HS-27A (cell line): ENCODE measurements at places on chromosomes 11 and 22.

DNA sequence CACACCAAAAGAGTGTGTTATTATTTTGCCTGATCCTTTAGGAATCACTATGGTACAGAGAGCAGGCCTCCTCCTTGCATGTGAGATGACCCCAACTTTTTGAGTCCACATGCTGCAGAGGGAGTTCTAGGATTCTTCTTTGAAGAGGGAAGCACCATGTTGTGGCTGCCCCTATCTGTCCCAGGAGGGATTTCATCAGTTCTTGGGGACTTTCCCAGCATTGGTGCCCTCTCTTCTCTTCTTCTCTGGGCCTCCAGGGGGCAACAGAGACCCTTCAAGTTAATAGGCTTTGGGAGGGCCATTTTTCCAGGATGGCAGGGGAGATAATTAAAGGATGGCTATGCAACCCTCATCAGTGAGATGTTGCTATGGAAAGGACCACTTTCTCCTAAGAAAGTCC lies 3.6 kb downstream of the MMP1 start:
- no peak for DNase-seq

GRCh38 chr11:9858218-9858617 lies 194.3 kb downstream of the SWAP70 start:
- no peak for DNase-seq

- no peak for DNase-seq
Observed at GRCh38 chr11:2577991-2578928, 121.5 kb downstream of the KCNQ1OT1 start.

DNA sequence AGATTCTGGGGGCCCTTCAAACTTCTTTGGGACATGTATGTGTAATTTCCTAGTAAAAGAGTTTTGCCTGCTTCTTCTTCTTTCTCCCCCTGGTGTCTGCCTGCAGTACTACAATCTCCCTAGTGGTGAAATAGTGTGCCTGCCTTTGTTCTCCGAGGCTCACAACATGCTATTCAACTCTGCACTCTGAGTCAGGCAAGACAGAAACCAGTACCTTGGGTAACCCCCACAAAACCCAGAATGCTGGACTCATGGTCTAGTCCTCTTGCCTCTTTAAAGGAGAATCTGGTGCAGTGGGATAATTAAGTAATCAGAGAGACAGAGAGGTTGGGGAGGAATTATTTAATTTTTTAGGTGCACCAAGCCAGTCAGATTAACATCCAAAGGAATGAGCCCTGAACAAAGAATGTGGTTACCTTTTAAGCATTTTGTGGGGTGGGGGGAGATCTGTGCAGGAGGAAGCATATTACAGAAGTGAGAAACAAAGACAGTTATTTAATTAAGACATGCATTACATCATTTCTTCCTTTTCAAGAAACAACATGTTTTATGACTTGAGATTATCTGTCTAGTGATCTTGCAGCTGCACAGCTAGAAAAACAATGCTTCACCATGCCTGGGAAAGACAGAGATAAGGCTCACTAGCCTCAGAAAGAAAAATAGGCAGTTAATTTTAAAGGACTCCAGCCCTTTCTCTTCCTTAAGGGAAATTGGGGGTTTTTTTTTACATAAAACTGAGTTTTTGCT lies 11.0 kb upstream of the MS4A6A start:
- peak; percentile 2 for DNase-seq

DNA sequence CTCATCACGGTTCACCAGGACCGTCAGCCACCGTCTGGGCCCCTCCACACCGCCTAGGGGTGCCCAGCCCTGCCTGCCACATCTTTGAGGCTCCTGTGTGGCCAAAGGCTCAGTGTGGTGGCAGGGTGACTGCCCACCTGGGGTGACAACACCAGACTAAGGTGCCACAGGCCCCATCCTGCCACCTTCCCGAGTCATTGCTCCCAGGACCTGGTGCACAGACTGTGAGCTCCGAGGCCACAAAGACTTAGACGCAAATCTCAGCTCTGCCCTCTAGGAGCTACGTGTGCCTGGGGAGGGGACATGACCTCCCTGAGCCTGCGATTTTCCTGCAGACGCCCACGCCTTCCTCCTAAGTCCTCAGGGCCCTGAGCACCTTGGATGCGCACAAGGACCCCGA lies 36.5 kb downstream of the KIAA0930 start:
- no peak for DNase-seq

DNA sequence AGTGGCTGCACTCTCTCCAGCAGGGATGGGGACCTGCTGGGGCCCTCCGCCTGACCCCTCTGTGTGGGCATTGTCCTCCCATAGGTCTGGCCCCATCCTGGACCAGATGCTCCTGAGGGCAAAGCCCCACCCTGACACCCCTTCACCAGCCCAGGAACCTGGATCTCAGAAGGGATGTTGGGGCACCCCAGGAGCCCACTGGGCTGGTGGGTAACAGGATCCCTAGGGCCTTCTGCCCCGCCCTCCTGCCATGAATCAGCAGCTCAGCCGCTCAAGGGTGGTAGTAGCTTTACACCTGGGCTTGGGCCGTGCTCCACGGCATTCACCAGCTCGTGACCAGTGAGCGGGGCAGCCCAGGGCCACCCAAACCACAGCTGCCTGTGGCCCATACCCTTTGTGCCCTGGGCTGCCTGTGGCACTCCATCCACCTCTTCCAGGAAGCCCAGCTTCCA lies 1.0 kb upstream of the MAPK12 start:
- no peak for DNase-seq

DNA sequence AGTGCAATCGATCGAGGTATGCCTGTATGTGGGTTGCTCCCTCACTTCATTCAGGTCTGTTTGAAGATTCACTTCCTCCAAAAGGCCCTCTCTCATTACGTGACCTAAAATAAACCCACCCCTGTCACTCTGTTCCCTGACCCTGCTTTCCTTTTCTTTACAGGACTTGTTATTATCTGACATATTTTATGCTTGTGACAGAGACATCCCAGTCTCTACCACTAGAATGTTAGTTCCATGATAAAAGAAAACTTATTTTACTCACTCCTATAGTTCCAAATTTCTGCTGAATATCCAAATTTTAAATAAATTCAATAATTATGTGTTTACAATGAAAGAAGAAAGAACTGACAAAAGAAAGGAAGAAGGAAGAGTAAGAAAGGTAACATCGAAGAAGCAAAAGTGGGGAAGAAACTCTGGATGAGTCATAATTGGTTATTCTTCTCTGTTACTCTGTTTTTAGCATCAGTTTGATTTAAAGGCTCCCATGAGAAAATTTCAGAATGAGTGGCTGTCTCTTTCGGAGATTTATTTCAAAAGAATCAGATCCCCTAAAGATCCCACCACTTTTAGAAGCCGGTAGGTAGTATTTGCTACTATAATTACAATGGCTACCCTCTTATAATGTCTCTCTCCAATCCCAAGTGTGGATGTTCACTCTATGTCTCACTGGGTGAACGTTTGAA lies 33.5 kb downstream of the ENTHD1 start:
- no peak for DNase-seq

DNA sequence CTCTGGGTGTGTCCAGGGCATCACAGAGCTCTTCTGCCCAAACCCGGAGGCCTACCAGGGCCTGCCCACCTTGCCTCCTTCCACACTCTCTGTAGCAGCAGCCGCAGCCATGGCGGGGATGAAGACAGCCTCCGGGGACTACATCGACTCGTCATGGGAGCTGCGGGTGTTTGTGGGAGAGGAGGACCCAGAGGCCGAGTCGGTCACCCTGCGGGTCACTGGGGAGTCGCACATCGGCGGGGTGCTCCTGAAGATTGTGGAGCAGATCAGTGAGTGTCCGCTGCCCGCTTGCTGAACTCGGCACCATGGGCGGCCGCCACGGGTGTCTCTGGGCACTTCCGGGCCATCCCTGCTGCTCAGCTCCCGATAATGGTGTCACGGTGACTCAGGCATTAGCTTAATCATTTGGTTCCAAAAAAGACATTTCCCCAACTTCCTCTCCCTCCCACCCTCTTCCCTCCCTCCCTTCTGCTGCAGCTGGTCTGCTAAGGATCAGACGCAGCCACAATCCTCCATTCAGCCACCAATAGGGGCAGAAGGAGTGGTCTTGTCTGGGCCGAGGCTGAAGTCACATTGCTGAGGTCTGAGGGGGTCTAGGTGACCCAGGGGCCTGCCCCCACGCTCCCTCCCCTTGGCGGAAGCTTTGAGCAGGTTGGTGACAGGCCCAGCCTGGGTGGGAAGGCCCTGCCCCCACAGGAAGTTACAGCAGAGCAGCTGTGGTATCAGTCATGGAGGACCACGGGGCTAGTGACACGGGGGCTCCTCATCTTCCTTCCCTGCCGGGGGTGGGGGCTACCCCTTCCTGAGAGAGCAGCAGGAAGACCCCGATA lies 950 bp downstream of the FERMT3 start:
- no peak for DNase-seq

DNA sequence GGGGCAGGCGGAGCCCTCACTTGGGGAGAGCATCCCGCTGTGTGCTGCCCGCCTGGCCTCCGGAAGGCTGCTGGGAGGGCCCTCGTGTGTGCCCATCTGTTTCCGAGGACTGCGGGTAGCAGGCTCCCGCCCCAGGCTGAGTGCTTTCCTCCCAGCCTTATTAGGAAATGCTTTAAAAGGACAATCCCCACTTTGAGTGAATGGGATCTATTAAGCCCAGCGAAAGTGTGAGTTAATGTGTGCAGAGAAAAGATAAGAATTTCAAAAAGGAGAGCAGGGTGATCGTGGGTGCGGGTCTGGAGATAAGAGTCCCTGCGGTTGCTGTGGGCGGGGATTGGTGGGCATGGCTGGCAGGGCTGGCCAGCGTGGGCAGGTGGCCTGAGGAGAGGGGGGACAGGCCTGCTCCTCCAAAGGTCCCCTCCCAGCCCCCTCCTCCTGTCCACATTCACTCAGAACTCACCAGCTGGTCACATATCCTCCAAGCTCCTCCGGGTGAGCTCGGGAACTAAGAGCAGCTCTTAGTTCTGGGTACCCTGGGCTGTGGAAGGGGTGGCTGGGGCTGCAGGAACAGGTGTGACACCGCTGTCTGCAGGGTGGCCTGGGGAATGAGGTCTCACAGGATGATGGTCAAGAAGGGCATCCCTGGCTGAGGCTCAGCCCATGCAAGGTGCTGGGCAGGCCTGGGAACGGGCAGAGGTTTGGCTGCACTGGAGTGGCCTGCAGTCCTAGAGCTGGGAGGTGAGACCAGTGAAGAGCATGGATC lies 1260.3 kb downstream of the BRD1 start:
- DNase-seq, result no peak

- DNase-seq, result no peak
Observed at GRCh38 chr11:10892250-10892649, 34.4 kb upstream of the ZBED5 start.

- DNase-seq, result no peak
Observed at GRCh38 chr11:68579455-68579854, 104.9 kb upstream of the GAL start.

GRCh38 chr22:26998716-26999115 lies 341.3 kb downstream of the MIAT start:
- DNase-seq, result no peak

- DNase-seq, result no peak
Observed at GRCh38 chr22:35824256-35824655, 106.6 kb downstream of the APOL5 start.
